Nephron progenitor cell (in vitro differentiated cells): ENCODE measurements at places on chromosomes 3 and 15.

GRCh38 chr3:11498646-11499045, 145.1 kb downstream of the VGLL4 start:
- no peak for DNase-seq

DNA sequence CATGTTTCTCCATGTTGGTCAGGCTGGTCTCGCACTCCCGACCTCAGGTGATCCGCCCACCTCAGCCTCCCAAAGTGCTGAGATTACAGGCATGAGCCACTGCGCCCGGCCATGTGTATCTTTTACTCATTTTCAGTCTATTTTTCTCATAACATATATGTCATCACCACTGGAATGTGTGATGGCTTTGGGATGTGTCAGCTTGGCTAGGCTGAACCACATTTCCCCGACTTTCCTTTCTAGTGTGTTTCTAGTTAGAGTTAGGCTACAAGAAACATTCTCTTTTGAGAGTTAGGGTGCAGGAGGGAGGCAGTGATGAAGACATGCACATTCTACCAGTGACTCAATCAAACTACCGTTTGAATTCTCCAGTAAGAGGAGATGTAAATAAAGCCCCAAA, 444.9 kb upstream of the THBS1 start:
- DNase-seq: no peak

DNA sequence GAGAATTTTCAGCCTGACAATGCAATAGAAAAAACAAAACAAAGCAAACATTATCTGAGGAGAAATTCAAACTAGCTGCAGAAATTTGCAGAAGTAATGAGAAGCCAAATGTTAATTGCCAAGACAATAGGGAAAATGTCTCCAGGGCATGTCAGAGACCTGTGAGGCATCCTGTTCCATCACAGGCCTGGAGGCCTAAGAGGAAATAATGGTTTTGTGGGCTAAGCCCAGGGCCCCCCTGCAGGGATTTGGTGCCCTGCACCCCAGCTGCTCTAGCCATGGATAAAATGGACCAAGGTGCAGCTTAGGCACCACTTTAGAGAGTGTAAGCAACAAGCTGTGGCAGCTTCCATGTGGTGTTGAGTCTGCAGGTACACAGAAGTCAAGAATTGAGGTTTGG, 401.2 kb upstream of the NECTIN3 start:
- DNase-seq: no peak

DNA sequence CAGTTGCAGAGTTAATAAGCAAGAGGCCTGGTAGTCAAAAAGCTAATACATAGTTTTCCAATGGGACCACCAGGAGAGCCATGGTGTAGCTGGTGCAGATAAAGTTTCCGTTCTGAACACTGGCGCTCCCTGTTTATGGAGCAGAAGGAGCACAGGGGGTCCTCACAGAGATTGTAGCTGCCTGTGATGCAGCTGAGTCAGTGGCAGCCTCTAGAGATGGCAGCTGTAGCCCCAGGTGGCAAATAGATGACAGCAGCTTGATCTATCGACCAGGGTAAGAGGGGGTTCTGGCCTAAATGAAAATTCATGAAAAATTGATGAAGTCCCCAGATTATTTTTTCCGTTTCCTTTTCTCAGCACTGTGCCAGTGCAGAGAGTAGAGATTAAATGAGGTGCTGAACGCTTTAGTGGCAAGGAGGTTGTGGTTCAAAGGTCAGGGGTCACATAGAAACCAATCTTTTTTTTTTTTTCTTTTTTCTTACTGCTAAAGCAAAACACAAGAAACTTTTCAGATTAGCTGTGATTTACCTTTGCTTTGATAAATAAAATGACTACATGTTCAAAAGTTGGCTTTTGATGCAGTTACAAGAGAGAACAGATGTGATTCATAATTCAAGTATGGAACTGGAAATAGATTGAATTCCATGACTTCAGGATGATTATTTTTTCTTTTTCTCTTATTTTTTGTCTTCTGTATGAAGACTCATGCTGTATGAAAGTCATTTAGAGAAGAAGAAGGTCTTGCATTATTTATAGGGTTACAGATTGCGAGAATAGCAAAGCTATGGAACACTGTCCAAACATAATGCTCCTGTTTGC, 63.3 kb downstream of the ROBO2 start:
- no peak for DNase-seq

DNA sequence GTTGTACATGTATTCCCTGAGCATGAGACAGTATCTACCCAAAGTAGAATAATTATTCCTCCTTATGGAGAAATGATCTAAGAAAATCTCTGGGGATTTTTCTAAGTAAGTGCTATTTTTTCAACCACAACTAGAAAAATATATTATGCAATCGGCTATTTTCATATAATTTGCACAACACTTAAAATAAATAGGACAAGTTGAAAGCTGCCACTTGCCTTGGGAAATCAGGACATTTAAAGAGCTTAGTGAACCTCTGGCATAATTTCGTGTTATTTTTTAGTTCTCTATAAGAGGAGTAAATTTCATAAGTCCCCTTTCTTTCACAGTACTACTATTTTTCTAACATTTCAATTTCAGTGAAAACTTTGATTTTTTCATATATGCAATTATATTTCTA, 672.1 kb downstream of the OTOL1 start:
- no peak for DNase-seq

- DNase-seq: no peak
Observed at GRCh38 chr3:182921665-182922355, 58.5 kb downstream of the DCUN1D1 start.

DNA sequence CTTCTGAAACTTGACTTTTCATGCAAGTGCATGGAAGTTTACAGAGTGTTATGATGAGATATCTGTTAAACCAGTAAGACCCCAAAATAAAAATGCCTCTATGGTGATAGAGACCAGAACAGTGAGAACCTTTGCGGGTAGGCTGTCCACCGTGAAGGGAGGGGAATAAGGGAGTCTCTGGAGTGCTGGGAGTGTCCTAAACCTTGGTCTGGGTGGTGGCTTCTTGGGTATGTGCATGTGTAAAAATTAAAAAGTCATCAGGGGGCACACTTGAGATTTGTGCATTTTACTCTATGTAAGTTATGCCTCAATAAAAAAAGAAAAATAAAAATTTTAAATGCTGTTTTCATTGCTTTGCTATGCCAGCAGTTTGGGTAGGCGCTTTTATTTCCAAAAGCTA, 38.2 kb upstream of the BNC1 start:
- DNase-seq: no peak
